ENCODE measurements at places on chromosomes 7 and 10.
A peak's percentile ranks its signal among the peaks of the same experiment; 100 is the strongest.

- peak; percentile 40 for DNase-seq
Observed at GRCh38 chr7:151150388-151150787, 17.1 kb downstream of the GBX1 start.

- DNase-seq: no peak
Observed at GRCh38 chr10:128625926-128626325, 499.7 kb upstream of the MKI67 start.

DNA sequence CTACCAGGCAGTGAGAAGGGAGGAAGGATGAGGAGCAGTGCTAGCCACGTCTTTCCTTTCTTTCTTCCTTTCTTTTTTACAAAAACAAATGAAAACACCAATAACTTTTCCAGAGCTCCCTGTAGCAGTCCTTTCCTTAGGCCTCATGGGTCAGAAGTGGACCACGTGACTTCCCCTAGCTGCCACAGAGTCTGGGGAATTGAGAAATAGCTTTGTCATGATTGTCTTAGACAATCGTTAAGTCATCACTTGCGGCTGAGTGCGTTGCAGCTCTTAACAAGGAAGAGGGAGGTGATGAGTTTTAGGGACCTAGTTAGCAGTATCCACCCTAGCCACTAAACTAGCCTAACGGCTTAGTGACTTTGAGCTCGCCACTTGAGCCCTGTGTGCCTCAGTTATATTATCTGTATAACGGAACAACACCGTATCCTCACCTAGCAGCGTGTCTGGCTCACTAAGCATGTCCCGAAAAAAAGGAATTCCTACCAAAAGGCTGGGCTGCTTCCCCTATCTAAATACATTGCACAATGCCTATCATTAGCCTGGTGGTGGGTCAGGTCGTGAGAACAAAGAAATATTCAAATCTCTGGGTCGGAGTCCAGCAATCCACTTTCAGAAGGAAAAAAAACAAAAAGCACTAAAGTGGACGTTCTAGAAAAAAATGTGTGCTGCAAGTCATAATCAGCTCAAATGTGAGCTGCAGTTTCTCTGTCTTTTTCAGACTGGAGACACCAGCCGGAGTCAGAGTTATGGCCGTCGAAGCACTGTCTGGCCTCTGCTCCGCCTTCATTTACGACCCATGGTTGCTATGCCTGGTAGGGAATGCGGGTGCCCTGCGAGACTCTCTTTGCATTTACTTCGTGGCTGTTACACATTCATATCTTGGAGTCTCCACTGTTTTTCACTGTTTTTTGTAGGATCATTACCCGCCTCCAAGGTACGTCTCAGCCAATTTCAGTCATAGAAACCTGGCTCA lies 338.5 kb upstream of the FOXK1 start:
- no peak for DNase-seq

- no peak for DNase-seq
Observed at GRCh38 chr10:17873946-17874345, 64.8 kb downstream of the MRC1 start.

- no peak for DNase-seq
Observed at GRCh38 chr10:7258948-7259523, 151.8 kb downstream of the SFMBT2 start.

DNA sequence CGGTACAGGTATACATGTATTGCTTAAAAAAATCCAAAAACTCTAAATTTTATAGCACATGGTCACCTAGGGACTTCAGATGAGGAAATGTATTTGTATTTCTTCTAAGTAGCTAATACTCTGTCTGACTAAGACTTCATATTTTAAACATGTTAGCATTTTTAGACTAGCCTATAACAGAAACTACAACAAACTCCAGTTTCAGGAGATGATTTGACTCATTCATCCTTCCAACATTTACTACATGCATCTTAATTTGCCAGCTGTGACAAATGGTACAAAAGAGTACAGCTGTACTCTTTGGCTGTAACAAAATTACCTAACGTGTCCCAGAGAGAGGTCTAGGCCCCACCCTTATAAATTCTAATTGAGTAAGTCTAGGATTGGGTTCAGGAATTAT lies 22.2 kb downstream of the TMEM209 start:
- no peak for DNase-seq

GRCh38 chr7:20236790-20237189 lies 19.6 kb upstream of the MACC1 start:
- no peak for DNase-seq

GRCh38 chr7:70034999-70035398 lies 436.7 kb downstream of the AUTS2 start:
- no peak for DNase-seq

- DNase-seq: peak; percentile 74
Observed at GRCh38 chr10:3805201-3805790, 20.3 kb upstream of the KLF6 start.

DNA sequence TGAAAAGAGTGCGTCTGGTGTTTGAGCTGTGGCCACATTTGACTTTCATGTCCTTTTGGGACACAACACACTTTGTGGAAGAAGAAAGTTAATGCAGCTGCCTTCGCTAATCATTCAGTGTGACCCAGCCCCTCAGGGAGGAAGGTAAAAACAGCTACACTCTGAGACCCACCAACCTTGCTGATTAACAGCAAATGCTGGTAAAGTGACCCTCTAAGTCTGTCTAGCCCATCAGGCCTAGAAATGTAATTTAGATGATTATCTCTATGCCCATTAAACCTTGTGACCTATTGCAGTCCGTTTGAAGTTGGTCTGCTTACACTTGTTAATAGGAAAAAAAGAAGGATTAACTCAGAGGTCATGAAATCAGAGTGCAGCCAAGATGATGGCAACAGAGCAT lies 161.9 kb upstream of the WNT16 start:
- DNase-seq: no peak

DNA sequence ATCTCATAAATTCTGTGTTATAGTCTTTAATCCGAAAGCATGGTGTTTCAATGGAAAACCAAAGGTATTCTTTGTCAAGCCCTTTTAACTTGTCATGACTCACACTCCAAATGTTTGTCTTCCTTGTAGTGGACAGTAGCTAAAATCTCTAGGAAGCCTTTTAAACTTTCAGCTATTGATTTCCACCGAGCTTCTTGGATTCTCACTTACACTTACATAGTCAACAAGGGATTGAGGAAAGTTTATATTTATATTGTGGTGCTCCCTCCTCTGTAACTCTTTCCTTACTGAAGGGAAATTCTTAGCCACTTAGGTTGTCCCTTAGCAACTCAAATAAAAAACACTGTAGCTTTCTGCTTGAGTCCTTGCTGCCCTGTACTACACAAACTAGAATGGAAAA lies 31.2 kb upstream of the GPR37 start:
- no peak for DNase-seq

DNA sequence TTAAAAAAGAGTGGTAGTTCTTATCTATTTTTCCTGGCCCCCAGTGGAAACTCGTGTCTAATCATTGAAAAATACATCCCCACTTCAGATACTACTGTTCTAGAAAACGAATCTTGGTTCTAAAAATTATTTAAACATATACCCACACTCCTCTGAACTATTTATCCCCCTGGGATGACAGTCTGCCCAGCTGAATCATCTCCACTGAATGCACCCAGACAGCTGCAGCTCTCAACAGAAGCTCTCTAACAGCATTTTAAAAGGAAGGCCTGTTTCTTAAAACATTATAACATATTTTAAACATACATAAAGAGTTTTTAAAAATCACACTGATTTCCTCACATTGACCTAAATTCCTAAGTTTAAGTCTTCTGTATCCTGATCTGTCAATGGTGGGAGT lies 544.6 kb upstream of the PHF14 start:
- DNase-seq: no peak

GRCh38 chr10:90378524-90379076 lies 479.2 kb downstream of the HTR7 start:
- no peak for DNase-seq

DNA sequence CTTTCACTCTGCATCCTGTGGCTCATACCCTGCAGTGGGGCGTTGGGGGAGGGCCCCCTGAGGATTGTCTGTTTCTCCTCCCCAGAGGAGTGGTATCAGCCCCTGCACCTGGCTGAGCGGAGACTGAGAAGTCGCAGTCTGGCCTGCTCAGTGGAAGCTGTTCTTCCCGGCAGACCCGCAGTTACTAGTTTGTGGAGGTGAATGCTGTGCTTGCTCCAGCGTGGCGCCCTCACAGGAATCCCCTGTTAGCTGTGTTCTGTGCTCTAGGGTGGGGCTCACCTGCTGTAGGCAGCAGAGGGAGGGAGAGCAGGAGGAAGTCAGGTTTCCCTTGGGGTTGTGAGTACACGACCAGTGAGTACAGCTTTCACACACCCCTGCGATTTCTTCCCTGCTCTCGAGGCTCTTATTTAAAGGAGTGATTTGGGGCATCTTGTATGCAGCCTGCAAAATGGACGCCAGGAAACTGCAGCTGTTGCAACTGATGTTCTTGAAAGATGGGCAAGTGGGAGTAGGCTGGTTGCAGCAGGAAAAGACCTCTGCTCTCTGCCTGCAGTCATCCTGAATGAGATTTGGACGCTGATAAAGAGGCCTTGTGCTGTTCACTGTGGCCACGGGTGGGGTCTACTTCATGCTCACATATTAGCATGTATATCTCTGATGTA lies 66.4 kb downstream of the HK1 start:
- no peak for DNase-seq

DNA sequence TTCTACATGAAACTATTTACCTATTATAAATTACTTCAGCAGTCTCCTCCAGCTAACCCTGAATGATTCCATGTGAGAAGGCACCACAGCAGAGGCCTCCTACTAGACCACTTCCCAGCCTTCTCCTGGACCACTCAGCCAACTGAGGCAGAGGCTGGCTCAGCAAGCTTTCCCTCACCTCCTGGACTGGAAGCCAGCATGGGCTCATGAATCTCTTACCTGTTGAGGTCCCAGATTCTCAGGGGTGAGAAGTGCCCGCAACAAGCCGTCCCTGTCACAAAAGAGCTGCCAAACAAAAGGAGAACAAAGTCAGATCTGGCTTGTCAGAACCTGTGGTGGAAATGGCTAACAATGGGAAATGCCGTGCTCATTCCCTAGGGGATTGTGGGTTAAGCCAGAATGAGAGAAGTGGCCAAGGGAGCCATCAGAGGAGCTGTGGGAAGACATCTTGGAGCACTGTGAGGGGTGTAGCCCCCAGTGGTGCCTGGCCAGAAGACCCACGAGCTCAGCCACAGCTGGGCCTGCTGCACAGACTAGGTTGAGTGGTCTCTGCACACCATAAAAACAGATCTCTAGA lies 36.5 kb downstream of the DPCD start:
- no peak for DNase-seq

- no peak for DNase-seq
Observed at GRCh38 chr7:149666360-149666945, 106.9 kb downstream of the ZNF467 start.

DNA sequence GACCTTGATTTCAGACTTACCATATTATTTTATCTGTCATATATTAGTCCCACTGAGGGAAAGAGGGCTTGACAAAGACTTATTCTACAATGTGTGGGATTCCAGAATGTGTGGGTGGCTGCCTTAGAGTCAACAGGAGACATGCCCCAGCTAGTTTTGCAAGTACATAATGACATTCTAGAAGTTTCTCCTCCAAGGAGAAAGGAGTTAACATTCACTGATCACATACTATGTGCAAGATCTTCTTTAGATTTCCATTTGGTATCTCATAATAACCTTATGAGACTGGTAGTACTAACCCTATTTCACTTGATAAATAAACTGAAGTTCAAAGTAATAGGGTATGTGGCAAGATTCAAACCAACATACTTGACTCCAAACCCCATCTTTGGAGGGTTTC lies 25.2 kb downstream of the IRF5 start:
- DNase-seq: no peak

GRCh38 chr10:79063661-79064492 lies 4.9 kb upstream of the ZMIZ1 start:
- no peak for DNase-seq

- no peak for DNase-seq
Observed at GRCh38 chr10:5485948-5486852, 13.2 kb downstream of the CALML5 start.

DNA sequence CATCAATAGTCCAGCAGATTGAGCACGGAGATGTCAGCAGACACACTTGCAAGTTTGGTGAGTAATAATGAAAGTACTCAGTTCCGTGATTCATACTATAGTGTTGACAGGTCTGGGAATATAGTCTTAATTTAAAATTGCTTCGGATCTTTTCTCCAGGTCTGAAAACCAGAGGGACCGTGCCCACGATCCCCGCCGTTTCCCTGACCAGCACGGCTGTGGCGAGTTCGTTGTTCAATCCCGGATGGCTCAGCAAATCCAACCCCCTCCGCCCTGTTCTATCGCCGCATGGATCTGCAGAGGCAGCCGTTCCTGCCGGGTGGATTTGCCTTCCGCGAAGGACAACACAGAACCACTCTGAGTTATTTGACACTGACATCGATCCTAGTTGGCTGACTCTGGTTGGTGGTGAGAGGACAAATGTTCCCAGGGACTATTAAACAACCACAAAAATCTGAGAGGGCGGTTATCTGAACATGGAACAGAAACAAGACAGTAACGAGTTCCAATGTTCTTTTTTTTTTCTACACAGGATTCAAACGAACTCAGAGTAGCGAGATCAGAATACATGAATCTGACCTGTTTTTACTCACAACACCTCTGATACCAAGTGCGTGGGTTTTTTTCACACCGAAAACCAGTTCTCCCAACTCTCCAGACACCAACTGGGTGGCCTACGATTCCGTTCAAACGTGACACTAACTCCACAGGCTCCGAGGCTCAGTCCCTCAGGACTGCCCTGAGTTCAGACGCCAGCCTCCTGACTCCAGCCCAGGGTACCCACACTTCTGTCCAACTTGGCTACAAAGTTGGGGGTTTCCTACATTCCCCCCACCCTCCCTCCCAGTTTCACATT lies 52.7 kb downstream of the RBM17 start:
- peak; percentile 59 for DNase-seq

DNA sequence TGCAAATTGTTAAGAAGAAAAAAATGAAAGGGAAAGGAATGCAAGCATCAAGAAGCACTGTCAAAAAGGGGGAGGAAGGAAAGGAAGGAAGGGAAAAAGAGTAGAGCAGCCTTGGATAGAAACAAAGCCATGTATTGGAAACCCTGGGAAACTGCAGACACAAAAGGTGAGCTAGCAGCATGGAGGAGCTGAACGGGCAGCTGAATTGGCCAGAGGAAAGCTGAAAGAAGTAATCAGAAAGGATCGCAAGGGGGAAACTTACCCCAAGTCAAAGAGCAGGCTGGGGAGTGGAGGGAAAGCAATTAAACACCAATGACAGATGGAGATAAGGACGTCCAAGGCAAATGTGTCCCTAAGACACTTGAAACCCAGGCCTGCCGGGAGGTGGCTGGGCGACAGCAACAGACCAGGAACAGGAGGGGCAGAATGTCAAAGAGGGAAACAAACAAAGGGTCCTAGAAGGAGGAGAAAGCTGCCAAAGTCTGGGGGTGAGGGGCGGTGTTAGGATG lies 93.8 kb upstream of the SVIL start:
- DNase-seq: no peak

Measured in RPMI8226 (cell line).